NCI-H1694 treated with DMSO at 0.1 percent for 48 hours (cell line): ENCODE measurements at places on chromosomes 16 and 17.

GRCh38 chr17:52140601-52141000 is 17.9 kb downstream of the CA10 start:
- DNase-seq = no peak

DNA sequence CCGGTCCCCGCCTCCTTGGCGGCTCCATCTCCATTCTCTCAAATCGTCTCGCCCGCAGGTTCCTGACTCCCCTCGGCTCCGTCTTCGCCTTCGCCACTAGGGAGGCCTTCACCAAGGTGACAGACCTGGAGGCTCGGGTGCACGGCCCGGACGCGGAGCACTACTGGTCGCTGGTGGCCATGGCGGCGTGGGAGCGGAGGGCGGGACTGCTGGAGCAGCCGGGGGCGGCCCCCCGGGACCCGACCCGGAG is 862 bp downstream of the GLTPD2 start:
- DNase-seq = no peak

DNA sequence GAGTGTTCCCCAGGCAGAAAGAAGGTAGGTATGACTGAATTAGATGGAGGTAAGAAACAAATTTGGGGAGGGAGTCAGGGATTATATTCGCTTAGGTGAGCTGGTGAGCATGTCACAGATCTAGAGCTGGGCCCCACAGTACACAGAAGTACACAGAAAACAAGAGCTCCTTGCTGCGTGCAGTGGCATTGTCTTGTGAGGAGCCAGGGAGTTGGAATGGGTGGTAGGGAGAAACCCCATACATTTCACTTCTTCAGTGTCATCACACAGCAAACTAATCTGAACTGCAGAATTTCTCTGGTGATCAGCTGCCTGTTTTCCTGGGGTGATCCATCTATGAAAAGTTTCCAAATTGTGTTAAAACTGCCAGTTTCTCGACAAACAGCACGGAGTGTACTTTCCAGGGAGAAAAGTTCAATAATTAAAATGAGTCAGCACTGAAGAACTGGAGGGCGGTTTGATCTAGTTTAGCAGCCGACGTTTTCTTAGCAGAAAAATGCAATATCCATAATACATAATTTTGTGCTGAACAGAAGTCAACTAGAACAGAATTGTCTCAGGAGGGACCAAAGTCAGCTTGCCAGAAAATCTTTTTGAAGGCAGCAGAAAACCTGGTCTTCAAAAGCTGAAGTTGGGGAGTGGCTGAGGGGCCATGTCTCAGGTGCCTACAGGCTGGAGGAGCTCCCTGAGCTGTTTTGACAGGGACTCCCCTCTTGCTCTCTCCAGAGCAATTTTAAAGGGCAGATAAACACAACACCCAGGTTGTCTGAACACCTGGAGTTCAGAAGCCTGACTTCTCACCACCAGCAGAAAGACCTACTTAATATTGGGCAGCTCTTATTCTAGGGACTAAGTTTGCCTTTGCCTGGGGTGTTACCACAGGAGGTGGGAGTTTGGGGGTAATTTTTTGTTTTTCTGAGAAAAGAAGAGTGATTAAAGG is 448.6 kb downstream of the CA10 start:
- DNase-seq = no peak

- no peak for DNase-seq
These were observed 3.9 kb upstream of the HEXIM1 start for GRCh38 chr17:45144199-45145034.

- DNase-seq = no peak
These were observed 18.8 kb downstream of the TTYH2 start for GRCh38 chr17:74231928-74232907.

DNA sequence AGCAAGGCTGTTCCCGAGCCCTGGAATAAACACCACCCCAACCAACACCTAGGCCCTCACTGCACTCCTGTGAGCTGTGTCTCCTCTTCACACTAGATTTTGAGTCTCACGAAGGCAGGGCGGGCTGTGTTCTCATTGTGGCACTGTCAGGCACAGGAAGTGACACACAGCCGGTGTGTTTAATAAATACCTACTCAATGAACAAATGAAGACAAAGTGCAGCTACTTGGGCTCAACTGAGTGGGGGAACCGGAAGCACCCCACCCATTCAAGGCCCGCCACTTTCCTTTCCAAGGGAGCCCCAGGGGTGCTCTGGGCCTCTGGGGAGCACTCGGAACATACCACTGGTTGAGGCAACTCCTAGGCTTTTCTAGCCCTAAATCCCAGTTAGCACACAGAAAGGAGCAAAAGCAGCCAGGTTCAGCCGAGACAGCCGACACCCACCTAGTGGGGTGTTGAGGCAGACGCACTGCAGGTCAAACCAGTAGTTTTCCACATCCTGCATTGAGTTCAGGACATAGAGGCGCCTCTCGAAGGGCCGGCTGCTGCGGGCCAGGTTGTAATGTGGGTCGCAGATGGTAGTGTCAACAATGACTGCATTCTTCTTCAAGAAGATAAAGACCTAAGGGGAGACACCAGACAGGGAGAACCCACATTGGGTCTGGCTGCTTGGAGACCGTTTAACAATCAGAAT is 57.7 kb downstream of the GTF3C1 start:
- DNase-seq = no peak

DNA sequence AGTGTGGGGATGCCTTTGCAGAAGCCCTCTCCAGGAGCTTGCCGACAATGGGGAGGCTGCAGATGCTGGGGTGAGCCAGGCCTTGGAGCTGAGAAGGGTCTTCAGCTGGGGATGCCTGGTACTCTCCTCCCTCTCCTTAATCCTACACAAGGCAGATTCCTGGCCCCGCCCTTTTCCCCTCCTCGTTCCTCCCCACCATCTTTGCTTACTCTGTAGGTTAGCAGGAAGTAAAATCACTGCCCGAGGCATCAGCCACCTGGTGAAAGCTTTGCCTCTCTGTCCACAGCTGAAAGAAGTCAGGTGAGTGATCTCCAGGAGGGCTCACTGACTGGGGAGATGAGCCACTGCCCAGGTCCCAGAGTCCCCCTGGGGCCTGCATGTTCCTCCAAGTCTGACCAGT is 38.7 kb downstream of the NLRC5 start:
- DNase-seq = no peak

GRCh38 chr16:85329059-85329812 is 217.0 kb upstream of the CIBAR2 start:
- no peak for DNase-seq

DNA sequence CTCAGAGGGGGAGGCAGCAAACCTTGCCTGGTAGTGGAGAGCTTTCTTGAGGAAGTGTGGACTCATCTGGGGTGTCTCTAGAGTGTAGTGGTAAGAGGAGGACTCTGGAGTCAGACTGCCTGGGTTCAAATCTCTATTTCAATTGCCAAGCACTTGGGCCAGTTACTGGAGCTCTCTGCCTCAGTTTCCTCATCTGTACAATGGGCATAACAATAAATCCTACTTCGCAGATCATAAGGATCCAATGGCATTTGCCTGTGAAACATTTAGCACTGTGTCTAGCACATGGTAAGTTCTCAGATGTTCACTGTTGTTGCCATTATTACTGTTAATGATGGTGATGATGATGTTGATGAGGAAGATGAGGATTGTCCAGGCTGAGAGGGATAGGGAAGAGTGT is 23.6 kb upstream of the WFDC1 start:
- no peak for DNase-seq

- no peak for DNase-seq
These were observed 178.9 kb downstream of the PRKCA start for GRCh38 chr17:66481271-66481670.

DNA sequence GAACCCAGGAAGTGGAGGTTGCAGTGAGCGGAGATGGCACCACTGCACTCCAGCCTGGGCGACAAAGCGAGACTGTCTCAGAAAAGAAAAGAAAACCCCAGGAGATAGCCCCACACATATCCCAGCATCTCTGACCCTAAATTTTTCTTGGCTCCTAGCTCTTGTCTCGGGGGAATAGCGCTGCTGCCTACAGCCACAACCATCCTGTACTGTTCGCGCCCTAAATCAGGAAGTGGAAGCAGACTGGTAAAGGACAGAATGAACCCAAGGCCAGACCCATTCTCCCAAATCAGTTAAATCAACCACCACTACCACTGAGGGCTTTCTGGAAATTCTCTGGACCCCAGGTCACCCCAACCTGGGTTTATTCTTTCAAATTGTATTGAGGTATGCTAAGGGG is 1.7 kb downstream of the CTDNEP1 start:
- no peak for DNase-seq

- DNase-seq = no peak
These were observed 103.4 kb downstream of the SNX11 start for GRCh38 chr17:48211011-48211410.

DNA sequence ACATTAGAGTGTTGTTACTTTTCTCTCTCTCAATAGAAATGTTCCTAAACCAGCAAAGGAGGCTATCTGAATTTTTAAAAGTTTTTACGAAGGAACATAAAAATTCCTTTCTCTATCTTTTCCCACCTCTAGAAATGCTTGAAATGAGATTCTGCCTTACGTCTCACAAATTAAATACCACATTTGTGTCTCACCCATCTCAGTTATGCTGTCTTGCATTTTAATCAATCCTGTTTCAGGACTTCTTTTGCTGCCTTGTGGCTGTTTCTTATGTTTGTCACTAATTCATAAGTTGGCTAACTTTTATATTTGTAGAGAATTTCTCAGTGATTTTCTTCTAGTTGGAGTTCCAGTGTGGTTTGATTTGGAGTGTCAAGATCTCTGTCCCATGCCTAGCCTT is 3.5 kb downstream of the OMG start:
- no peak for DNase-seq

- no peak for DNase-seq
These were observed 276.9 kb downstream of the IRF8 start for GRCh38 chr16:86175816-86176215.

DNA sequence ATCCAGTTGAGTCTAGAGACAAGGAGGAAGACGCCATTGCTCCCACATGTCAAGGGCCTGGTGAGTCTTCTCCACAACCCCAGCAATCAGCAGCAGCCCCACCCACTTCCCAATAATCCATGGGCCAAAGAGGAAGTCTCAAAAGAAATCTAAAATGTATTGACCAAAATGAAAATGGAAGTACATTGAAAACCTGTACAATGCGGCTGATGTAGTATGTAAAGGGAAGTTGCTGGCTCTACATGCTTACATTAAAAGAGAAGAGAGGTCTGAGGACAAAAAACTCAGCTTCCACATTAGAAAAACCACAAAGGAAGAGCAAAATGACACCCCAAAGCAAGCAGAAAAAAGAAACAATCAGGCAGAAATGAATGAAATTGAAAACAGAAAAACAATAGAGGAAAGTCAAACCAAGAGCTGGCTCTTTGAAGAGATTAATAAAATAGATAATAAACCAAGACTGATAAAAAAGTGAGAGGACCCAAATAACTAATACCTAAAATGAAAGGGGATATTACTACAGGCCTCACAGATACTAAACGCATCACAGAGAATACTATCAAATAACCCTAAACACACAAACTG is 100.6 kb upstream of the METRNL start:
- DNase-seq = no peak

GRCh38 chr16:1069154-1069553 is 3.4 kb upstream of the SSTR5 start:
- DNase-seq = no peak

DNA sequence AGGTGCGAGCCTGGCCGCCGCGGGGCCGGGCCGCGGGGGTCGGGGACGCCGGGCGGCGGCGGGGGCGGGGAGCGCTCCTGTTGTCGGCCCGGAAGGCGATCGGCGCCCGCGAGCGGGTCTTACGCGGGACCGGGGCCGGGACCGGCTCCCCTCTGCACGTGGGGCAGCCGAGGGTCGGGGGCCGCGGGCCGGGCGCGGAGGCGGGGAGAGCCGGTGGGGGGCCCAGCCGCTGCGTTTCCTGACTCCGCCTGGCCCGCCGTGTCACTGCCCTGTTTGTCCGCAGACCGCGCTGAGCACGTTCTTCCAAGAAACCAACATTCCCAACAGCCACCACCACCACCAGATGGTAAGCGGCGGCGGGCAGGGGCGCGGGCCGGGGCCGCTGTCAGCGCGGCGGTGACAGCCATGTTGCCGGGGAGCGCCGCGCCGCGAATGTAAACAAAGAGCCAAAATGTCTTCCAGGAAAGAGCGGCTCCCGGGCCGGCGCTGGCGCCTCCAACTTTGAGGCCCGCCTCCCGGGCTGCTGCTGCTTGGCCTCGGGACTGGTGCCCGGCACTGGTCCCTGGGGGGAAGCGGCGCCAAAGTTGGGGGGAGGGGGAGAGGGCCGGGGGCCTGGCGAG is 586 bp downstream of the UBALD2 start:
- peak; percentile 30 for DNase-seq

- no peak for DNase-seq
These were observed 22.4 kb downstream of the NXPH3 start for GRCh38 chr17:49597928-49598655.

DNA sequence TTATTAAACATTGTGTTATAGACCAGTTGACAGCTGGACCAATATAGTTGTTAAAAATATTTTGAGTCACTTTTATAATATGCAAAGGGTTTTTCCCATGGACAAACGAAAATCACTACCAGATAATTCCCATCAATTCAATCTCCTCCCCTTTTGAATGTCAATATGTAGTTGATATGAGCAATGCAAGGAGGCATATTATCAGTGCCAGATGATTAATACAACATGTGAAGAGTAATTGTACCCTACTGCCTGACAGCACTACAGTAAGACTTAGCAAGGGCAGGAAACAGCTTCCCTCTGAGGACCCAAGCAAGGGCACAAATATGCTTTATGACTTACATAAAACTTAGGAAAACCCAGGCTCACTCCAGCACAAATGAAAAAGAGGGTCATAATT is 17.3 kb downstream of the KANSL1 start:
- DNase-seq = no peak

DNA sequence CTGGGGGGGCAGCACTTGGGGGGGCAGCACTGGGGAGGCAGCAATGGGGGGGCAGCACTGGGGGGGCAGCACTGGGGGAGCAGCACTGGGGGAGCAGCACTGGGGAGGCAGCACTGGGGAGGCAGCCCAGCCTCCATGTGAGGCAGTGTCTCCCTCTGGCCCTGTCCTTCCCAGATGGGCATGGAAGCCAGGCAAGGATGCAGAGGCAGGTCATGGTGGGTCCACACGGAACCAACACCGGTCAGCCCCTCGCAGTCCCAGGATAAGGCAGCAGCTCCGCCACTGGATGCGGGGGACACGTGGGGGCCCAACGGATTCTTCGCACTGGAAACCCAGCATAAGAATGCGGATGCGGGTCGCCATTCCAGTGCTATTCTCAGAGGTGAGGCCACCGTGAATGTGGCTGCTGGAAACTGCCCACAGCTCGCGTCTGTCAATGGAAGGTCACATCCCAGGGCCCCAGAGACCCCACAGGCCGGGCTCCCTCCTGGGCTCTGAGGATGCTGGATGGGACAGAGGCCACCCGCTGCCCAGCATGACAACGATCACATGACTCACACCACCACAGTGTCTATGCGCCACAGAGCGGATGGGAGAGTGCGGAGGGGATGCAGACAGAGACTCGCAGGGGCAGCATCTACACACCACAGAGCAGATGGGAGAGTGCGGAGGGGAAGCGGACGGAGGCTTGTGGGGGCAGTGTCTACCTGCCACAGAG is 59.0 kb downstream of the LMF1 start:
- DNase-seq = no peak

DNA sequence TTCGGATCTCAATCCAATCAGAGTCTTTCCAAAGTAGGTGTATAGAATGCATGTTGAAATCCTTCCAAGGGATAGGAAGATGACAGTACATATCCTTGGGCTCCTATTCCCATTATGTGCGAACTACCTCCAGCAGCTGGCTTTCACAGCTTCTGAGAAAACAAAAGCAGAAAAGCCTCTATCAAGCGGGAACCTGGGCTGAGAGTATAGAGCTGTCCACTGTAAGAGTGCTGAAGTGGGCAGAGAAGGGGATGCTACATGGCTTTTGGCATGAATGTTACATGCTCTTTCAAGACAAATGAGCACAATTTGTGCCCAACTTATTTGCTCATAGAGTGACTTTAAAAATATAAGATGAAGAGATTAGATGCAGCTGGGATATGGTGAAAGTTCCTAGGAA is 993.5 kb downstream of the CDH8 start:
- DNase-seq = no peak

- DNase-seq = peak; percentile 41
These were observed 20.4 kb upstream of the PHB1 start for GRCh38 chr17:49434821-49435670.
